HT-29 (cell line): ENCODE measurements at places on chromosomes 6 and 20.

DNA sequence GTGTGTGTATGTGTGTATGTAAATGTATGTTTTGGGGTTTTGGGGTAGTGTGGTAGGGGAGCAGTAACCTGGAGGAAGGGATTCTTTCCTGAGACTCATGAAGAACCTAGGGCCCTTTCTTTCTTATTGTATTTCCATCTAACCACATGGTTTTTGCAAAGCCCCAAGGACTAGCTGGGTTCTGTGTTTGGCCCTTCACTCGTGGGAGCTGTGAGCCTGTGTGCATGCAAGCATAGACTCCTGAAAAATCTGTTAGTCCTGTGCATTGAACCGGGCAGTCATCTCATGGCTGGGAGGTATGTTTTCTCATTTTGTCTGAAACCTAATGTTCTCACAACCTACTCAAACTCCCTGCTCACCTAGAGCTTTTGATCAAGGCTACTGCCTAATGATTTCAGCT, 219.1 kb downstream of the PHACTR1 start:
- no peak for DNase-seq

DNA sequence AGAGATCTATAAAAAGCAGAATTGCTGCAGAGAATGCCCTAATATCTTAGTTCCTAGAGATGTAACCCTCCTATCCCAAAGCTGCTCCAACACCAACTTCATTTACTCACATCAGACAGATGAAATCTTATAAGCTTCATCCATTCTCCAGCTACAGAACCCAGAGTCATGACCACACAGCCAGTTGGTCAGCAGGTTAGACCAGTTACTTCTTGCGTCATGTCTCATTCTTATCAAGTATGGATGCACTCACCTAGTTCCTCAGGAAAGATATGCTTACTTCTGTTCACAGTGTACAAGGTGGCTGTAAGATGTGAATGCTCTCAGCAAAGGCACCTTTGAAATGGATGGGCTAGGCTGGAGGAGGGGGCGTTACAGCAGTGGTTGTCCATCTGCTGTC, 47.9 kb upstream of the ISM1 start:
- peak; percentile 42 for DNase-seq

GRCh38 chr6:168695701-168696100, 254.7 kb downstream of the SMOC2 start:
- no peak for DNase-seq

DNA sequence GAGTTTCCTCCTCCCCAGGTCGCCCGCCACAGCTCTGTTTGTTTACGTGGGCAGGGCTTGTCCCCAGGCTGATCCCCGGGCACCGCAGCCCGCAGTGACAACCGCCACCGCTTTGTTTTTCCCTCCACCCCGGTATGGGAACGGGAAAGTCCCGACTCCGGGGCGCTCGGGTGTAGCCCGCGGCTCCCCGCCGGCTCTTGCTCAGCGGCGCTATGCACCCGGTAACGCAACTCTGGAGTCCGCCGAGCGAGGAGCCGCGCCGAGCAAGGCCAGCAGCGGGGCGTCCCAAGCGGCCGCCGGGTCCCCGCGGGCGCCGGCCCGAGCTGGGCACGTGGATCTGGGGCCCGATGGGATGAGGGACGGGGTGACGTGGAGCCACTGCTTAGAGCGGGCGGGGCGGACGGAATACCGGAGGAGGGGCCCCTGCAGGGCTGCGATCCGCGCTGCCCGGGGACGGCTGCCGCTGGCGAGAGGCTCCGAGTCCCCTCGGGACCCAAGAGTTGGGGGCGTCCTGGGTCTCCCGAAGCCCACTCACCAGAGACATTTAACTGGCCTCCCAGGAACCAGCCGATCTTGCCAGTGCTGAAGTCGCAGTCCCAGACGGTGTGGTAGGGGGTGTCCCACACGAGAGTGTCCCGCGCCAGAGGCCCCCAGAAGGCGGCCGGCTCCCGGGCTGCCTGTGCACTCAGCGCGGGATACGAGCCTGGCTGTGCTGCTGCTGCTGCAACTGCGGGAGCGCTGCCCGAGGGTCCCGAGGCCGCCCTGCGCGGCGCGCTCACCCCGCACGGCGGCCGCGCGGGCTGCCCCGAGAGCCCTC, 497 bp downstream of the ACSS1 start:
- DNase-seq, result peak; percentile 77

DNA sequence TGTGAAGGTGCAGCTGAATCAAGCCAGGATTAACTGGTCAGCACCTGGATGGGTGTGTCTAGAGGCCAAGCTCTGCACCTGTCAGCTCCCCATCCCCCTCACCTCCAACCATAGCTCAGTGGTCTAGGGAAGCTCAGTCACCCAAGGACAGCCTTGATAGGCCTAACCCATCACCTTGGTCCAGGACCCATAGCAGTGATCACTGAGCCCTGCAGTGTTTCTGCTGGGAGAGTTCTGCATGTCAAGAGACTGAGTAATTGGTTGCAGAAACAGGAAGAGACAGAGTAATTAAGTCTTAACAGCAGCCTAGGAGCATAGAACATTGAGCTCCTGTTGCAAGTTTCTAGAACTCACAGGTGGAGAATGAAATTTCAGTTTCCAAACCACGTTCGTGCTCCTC, 18.7 kb upstream of the RALGAPB start:
- no peak for DNase-seq

GRCh38 chr20:17843246-17844132, 125.1 kb downstream of the SNX5 start:
- no peak for DNase-seq

DNA sequence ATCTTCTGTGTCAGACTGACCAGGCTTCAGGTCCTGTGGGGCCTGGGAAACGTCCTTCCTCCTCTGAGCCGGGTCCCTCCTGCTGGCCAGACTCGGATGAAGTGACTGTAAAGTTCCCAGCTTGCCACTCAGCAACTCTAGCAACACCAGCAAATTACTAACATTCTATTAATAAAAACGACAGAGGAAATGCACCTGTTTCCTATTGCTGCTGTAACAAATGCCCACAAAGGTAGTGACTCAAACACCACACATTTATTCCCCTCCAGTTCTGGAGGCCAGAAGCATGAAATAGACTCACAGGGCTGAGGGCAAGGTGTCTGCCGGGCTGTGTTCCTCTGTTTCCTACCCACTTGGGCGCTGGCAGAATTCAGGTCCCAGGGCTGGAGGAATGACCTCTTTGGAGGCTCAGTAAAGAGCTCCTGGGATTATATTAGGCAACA, 48.8 kb downstream of the CTCFL start:
- DNase-seq, result no peak

- no peak for DNase-seq
Observed at GRCh38 chr6:154852687-154853086, 119.5 kb downstream of the SCAF8 start.

DNA sequence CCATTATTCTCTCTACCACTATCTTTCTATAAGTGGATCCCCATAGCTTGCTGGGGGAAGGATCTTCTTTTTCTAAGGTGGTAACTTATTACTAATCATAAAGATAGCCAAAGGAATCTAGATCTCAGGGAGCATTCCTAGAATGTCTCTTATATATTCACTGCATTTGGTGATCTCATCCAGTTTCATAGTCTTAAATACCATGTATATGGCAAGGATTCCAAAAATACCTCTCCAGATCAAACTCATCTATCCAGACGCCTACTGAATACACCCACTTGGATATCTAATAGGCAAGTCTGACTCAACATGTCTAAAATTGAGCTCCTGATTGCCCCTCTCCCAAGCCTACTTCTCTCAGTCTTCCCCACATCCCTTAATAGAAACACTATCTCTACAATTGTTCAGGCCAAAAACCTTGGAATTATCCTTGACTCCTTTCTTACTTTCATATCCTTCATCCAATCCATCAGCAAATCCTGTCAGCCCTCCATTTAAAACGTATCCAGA, 264.4 kb downstream of the HACE1 start:
- no peak for DNase-seq

DNA sequence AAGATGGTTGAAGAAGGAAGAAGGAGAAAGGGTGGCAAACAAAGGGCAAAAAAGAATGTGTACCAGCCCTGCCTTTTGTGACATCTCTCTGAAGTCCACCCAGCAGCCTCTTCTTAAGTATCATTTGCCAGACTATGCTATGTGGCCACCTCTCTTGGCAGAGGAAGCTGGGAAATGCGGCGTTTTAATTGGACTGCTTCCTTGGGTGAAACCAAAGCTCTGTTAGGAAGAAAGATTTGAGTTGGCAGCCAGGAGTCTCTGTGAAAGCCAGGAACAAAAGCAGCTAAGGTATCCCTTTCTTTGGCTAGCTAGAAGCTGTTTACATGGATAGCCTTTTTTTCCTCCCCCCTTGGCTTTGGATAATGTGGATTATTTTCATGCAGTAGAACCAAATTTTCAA, 67.5 kb upstream of the GTSF1L start:
- DNase-seq, result no peak
